ENCODE measurements at places on chromosomes 2 and 18. TPM values are rescaled to one million over a fixed set of nuclear protein-coding genes. Genes with fewer than 3 reads are reported as not detected.

EVX2 gene
- not detected for total RNA-seq

TMEM37 gene
- total RNA-seq, result 2.4 TPM

TCF23 gene
- not detected for total RNA-seq

CAPN14 gene
- total RNA-seq, result under 0.01 TPM

ECEL1 gene
- total RNA-seq, result under 0.01 TPM

Data from thoracic aorta endothelial cell (primary cell).